ENCODE measurements at places on chromosomes 16 and 17.

GRCh38 chr17:67637901-67638641 lies 79.7 kb upstream of the NOL11 start:
- DNase-seq: no peak

GRCh38 chr17:81334987-81335772 lies 40.1 kb upstream of the SLC38A10 start:
- DNase-seq: no peak

DNA sequence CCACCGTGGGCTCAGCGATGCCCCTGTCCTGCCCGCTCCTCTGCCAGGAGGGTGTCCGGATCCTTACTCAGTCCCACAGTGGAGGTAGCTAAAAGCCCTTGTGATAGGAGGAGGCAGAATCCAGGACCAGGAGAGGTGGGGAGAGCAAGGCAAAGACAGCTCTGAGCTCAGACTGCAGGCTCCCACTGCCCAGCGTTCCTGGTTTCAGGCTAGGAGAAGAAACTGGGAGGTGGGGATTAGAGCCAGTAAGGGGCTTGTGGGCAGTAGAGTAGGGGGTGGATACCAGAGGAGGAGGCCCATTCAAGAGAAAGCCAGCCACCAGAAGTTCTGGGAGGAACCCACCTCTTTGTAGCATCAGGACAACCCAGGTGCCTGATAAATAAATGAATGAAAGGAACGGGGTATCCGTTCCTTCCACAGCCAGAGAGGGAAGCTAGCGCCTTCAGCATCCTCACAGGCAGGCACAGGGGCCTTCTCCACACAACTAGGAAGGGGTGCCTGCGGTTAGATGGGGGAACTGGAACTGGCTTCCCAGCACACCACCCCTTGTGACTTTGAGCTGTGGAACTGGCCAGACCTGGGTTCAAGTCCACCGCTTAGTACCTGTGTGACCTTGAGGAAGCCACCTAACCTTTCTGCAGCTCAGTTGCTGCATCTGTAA lies 2.3 kb downstream of the IL21R start:
- DNase-seq: no peak

DNA sequence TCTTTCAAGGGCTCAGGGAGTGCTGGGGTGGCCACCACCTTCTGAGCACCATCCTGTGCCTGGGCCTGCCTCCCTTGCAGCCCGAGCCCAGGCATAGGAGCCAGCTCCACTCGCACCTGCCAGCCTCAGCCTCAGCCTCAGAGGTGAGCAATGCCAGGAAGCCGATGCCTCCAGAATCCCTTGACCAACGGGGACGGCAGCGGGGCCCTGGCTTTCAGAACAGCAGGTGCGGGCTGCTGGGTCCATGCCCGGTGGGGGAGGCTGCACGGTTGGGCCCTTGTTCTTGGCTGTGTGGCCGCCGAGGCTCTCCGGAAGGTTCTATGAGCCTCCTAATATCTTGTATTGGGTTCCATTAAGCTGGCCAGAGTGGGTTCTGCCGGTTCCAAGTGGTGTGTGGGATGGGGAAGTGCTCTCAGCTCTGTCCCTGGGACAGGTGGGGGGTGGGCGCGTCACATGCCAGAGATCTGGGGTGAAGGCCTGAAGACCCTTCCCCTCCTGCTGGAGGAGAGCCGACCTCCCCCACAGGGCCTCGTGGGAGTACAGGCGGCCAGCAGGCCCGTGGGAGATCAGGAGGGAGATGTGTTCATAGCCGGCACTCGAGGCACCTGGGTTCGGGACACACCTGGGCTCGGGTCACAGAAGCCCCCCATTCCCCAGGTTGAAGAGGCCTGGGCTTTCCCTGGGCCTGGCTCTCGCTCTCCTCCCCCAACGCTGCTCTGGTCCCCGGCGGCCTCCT lies 27.0 kb downstream of the NPTX1 start:
- DNase-seq: no peak

GRCh38 chr17:602436-602835 lies 112.2 kb downstream of the VPS53 start:
- DNase-seq: no peak

- DNase-seq: no peak
Measured at GRCh38 chr17:27466743-27467375, 10.6 kb downstream of the KSR1 start.
